Activated T-helper 1 cell treated with Interleukin-2 at 50 U/mL for 16 hours (primary cell): ENCODE measurements at places on chromosomes 6 and 20.

DNA sequence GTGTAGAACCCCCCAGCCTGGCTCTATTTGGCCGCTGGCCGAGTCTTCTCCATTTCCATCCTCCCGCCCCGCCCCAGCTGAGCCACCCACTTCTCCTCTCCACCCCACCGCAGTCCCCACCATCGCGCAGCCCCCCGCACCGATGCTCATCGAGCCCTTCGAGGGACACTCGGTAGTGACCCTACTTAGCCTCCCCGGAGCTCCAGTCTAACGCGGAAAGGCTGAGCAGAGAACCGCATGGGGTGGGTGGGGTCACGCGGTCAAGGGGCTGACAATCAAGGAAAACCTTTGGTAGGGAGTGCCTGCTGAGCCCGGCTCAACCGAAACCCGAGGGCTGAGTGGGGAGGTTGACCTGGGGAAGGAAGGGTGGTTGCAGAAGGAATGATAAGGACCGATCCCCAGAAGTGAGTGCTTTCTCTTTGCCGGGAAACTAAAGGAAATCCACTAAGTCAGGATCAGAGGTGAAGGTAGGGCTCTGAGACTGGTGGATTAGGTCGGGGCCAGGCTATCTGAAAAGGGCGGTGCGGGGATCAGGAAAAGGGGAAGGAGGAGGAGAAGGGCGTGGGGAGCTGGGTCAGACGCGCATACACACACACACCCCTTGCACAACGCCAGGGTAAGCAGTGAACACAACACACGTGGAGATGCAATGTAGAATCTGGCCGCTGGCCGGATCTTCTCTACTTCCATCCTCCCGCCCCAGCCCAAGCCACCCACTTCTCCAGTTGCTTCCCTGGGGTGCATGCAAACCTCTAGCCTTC lies 49.8 kb downstream of the CPXM1 start:
- DNase-seq, result no peak

DNA sequence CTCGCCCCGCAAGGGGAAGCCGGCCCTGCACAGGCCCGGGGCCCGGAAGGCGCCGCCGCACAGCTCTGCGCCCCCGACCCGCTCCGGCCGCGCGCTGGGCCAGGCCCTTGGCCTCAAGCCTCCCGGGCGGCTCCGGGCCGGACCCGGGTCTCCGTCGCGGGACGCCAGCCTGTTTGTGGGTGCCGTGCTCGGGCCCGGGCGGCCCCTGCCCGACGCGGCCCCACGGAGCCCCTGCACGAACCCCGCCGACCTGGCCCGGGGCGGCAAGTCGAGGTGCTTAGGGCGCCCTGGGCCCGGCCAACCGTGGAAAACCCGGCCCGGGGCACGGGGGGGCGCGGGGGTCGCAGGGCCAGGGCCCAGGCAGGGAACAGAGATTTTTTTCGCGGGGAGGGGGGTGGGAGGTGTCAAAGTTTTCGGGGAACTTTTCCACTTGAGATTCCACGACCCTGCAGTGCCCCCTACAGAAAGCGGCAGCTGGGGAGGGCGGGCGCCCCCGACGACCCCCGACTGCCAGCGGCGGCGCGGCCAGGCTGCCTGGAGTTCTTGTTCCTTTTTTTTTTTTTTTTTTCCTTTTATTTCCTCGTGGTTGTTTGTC lies 805 bp upstream of the STX16 start:
- no peak for DNase-seq

GRCh38 chr20:33857722-33858563 lies 46.8 kb downstream of the CHMP4B start:
- DNase-seq, result no peak

GRCh38 chr6:168313431-168314011 lies 6.1 kb downstream of the DACT2 start:
- DNase-seq, result no peak

GRCh38 chr6:97023982-97024381 lies 99.5 kb downstream of the KLHL32 start:
- DNase-seq, result no peak

DNA sequence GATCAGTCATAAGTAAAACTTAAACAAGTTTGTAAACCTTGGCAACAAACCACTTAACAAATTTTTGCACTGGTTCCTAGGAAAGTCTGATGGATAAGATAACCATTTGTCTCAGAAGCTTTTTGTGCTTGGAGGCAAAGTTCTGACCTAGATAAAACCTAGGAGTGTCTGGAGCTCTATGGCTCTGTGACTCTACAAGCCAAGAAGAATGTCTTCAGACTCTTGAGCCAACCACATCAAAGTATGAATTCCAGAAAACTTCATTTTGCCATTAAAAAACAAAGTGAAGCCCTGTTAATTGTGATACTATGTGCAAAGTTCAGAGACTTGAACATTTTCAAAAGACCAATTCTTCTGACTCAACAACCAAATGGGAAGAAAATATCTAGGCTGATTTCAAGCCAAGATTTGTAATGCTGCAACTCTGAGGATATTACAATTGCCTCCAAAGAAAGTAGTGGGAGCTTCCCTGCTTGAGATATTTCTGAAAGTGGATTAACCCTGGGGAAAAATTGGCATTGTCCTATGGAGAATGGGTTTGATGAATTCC lies 158.1 kb upstream of the FOXQ1 start:
- no peak for DNase-seq

- no peak for DNase-seq
Observed at GRCh38 chr6:113292646-113293422, 564.3 kb upstream of the MARCKS start.

DNA sequence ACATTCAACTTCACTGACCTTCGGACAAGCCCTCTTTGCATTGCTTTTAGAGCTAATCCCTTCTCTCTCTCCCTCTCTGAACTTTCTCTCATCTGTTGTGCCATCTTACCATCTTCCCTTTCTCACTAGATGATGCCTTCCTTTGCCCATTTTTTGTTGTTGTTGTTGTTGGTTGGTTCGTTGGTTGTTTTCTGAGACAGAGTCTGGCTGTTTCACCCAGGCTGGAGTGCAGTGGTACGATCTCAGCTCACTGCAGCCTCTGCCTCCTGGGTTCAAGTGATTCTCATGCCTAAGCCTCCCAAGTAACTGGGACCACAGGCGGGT lies 18.8 kb downstream of the MAP3K5 start:
- no peak for DNase-seq

- no peak for DNase-seq
Observed at GRCh38 chr20:32206760-32207625, 550 bp downstream of the PLAGL2 start.

- DNase-seq, result no peak
Observed at GRCh38 chr6:76275746-76276145, 203.3 kb upstream of the IMPG1 start.

DNA sequence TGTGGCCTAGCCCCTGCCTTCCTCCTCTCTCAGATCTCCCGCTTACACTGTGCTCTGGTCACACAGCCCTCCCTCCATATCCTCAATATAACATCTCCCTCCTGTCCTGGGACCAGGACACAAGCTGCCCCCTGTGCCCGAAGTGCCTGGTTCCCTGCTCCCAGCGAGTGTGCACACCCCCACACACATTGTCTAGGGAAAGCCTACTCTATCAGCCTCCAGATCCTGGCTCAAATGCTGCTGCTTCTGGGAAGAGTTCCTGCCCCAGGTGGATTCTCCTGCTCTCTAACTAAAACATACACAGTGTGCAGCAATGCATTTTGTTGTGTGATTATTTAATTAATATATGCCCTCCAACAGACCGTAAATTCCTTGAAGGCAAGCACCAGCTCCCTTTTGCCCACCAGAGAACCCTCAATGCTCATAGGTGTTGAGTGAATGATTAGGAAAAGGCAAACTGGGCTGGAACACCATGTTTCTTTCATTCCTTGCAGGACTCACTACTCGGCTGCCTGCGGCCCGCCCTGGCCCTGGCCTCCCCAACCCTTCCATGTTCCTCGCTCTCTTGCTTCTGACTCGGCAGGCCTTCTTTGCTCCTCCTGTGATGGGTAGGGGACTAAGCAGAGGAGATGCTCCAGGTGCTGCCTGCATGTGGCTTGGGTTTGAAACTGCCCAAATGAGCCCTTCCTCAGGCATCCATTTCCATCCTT lies 194.6 kb downstream of the ZDHHC14 start:
- DNase-seq, result no peak

DNA sequence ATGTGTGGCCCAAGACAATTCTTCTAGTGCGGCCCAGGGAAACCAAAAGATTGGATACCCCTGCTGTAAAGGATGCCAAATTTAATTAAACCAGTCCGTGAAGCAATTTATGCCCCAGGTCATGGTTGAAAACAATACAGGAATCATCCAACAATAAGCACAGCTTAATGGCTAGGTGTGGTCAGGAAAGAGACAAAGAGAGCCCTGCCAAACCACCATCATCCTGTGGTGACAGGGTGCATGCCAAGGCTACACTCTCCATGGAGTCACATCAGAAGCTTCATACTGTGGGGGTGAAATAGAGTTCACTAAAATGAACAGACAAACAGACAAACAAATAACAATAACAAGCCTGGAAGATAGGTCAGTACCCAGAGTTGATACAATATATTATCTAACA lies 62.7 kb downstream of the DZANK1 start:
- DNase-seq, result no peak

DNA sequence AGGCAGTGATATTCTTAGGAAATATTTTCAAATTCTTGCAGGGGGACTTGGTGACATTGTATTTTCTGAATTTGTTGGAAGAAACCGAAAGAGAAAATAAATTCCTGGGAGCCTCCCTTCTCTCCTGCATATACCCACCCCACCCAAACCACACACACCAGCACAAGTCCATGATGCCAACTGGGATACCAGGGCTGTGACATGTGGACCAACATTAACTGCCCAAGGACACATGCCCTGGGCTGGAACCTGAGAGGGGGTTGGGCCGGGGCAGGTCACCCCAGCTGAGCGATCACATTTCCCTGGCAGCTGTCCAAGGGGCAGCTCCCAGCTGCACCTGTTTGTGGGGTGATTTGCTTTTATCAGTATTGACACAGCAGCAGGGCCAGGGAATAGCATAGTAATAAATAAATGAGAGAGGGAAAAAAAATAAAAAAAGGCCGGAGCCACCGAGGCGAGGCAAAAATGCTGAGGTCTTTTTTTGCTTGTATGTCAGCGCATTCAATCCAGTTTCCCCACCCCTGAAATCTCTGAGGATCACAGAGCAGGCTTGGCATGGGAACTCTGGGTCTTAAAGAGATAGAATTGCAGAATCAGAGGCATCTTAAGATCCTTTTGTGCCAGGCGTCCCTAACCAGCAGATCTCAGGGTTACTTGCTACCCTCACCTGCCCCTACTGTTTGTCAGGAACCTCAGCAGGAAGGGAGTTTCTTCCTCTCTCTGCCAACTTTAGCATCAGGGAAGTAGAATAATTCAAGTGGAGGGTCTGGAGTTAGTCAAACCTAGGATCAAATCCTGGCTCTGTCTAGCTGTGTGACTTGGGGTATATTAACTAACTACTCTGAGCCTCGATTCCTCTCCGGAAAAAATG lies 66.5 kb upstream of the PIM1 start:
- no peak for DNase-seq

DNA sequence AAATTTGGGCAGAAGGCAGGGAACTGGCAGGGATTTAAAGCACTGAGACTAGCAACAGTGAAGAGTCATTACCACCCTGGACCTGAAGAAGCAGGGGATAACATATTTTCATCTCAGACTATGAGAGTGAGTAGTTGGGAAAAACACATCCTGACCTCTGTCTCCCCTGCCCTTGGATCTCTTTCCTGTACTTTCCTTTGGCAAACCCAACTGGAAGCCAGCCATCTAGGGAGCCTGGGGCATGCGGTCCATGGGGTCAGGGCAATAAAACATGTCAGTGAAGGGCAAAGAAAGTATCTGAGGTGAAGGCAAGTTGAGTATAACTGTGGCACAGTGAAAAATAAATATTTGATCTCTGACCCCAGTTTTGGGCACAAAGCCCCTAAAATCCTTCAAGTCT lies 698.2 kb downstream of the DOK5 start:
- DNase-seq, result no peak

- DNase-seq, result no peak
Observed at GRCh38 chr6:158057213-158057987, 75.7 kb downstream of the SYNJ2 start.

- DNase-seq, result no peak
Observed at GRCh38 chr6:89110284-89110683, 7.6 kb downstream of the SRSF12 start.
